Daoy (cell line): ENCODE measurements at places on chromosomes 1 and 21. TPM values are rescaled to one million over a fixed set of nuclear protein-coding genes. Genes with fewer than 3 reads are reported as not detected.

GRCh38 chr1:227450489-227450888 lies 112.9 kb upstream of the ZNF678 start:
- no peak for DNase-seq

DNA sequence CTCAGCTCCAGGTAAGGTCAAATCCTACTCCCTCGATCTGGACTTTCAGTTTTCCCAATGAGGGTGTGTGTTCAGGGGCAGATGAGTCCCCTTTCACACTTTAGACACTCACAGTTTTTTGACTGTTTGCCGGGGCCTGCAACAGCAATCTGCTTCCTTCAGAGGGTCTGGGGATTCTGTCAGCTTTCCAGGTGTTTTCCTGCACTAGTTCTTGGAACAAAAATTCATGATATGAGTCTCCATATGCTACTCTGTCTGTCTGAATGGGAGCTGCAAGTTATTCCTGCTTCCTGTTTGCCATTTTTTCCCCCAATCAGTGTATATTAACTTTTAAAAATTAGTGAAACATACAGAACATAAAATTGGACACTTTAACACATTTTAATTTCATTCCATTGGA lies 24.3 kb downstream of the CYP4B1 start:
- no peak for DNase-seq

GRCh38 chr1:93296555-93297154 lies 49.1 kb upstream of the DR1 start:
- DNase-seq: no peak

GRCh38 chr1:201137579-201138310 lies 10.8 kb upstream of the ASCL5 start:
- peak; percentile 85 for DNase-seq

GRCh38 chr1:201142011-201142848 lies 12.0 kb downstream of the TMEM9 start:
- no peak for DNase-seq

DNA sequence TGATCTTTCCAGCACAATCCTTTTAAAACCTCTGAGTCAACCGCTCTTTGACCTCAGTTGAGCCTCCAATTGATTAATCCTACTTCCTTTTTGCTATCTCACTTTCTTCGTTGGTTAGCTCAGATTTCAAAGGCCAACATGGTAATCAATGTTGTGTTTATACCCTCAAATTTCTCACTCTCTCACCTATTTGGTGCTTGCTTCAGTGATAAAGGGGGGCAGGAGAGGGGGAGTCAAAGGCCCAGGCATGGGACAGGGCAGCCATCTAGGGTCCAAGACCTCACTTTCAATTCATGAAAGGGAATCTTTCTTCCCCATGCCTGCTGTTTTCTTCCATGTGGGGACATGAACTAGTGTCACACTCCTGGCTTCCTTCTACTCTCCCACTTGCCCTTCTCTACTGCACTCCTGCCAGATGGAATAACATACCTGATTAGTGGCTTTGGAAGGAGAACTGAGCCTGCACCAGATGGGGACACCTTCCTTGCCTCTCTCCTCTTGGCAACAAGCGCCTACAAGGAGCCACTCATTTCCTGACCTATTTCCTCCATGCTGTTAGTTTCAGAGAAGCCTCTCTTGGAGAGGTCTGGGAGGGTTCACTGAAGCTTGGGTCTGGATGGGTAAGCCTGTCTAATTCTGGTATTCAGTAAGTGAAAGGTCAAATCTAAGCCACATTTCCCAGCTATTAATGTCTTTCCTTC lies 73.3 kb upstream of the ARHGAP29 start:
- no peak for DNase-seq

The ADCY10 gene
- not detected in 2 replicates for total RNA-seq

DNA sequence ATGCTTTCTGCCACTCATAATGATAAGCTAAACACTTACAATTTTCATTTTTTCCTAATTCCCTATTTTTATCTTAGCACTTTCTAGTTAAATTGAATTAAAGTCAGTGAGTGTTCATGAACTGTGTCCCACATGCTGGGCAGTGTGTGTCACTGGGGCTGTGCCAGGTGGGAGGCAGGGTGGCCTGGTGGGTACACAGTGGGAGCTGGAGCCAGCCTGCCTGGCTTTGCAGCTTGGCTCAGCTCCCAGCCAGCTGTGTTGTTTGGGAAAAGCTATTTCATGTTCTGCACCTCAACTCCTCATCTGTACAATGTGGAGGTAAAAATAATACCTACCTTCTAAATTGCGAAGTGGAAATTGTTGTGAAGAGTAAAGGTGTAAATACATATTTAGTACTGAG lies 238.4 kb downstream of the PLA2G4A start:
- DNase-seq: peak; percentile 34

DNA sequence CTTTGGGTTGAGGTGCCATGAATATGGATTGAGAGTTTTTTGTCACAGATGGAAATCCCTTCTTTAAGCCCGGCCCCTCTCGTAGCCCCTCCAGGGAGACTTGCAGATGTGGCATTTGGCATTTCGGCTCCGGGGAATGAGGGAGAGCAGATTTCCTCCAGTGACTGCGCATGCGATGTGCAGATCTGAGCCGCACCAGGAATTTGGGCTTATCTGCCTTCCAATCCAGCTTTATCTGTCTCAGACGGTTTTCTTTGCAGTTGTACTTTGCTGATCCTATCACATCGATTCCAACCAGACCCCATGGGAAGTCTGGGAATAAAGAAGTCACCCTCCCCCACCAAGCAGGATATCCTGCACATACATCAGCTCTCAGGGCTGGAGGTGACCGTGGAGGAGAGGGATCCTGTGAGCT lies 11.7 kb downstream of the KIF26B start:
- DNase-seq: no peak

- peak; percentile 13 for DNase-seq
These were observed 13.8 kb upstream of the POGZ start for GRCh38 chr1:151472856-151473731.

DNA sequence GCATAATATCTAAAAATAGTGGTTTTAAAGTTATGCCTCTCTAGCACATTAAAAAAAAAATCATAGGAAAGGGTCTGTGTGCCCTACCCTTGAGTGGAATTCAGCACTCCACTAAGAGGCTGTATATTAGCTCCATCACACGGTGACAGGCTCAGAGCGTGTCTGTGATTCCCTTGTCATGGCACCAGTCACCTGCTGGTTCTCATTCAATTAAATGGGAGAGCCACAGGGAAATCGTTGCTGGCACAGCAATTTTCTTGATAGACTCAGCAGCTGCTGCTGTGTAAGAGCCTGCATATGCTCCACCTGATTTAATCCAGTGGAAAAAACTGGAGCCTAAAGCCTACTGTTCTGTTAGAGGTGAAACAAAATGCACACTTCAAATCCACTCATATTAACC lies 9.5 kb downstream of the ATP6V1G3 start:
- DNase-seq: no peak

The KRTAP26-1 gene
- not detected in 2 replicates for total RNA-seq

GRCh38 chr1:245558069-245558468 lies 403.3 kb downstream of the KIF26B start:
- no peak for DNase-seq

DNA sequence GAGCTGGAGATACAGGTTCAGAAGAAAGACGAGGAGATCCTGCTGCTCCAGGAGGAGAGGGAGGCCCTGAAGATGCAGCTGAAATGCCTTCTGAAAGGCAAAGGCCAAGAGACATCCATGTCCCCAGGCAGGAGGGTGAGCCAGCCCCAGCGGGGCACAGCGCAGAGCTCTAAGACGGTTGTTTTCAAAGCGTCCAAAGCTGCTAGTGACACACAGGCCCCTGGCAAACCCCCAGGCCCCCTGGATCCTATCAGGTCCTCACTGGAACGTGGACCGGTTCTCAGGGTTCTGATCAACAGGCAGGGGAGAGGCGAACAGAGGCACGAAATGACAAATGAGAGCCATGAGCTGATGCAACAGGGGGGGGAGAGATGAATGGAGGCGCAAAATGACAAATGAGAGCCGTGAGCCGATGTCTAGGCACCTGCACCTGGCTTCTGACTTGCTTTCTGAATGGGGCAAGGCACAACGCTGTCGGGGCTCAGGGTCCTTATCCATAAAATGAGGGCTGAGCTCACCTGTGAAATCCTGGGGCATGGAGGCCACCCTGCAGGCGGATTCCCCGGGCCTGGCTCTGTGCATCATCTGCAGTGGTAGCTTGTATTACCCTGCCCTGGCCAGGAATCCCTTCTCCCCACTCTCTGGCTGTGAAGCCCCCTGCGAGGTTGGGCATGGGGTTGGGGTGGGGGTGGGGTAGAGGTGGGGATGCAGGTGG lies 9.2 kb downstream of the CCDC27 start:
- no peak for DNase-seq

- DNase-seq: peak; percentile 41
These were observed 156.5 kb upstream of the KLHDC7A start for GRCh38 chr1:18324246-18324645.

DNA sequence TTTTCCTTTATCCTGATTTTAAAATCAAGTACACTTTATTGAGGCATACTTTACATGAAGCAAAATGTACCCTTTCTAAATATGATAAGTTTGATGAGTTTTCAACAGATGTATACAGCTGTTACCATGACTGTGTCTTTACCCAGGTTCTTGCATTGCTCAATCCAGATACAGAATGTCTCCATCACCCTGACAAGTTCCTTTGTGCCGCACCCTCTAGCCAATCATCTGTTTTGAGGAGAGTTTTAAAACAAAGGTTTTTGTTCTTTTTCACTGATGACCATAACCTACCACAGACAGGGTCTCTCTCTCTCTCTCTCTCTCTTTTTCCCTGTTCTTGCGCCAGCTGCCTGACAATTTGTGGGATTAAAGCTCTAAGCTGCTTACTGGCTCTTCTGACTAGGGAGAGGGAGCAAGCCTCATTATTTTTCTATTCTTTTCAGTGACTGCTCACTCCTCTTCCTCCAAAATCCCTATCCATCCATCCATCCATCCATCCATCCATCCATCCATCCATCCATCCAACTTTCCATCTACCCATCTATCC lies 1.2 kb upstream of the KCNE1 start:
- no peak for DNase-seq

GRCh38 chr1:163770265-163770664 lies 448.5 kb downstream of the NUF2 start:
- no peak for DNase-seq

DNA sequence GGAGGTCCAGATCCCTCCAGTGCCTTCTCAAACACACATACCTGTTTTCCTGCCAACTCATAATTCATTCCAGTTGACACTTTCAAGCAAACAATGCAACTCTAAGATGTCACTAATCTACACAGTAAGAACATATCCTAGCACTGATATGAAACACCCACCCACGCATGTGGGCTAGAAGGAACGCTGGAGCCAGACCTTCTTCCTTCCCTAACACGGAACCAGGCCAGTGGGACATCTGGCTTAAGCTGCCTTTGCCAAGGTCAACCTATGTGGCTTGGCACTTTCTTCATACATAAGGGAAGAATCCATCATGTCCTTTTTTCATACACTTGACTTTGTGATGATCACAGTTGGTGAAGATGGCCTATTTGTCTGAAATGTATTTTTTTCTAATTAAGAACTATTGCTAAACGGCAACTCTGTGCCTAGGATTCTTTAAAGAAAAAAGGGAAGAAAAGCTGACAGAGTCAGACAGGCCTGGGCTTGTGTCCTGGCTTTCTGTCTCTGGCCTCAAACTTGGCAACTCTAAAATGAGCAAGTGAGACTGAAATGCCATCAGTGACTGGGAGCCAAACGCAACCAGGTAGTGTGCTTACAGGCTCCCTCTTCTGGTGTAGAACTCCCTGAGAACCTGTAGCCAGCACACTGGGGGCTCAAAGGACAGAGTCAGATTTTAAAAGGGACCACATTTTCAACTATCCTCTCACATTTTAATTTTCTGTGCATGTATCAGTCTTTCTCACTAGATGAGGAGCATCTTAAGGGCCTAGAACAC lies 92.6 kb upstream of the BEND5 start:
- DNase-seq: no peak

DNA sequence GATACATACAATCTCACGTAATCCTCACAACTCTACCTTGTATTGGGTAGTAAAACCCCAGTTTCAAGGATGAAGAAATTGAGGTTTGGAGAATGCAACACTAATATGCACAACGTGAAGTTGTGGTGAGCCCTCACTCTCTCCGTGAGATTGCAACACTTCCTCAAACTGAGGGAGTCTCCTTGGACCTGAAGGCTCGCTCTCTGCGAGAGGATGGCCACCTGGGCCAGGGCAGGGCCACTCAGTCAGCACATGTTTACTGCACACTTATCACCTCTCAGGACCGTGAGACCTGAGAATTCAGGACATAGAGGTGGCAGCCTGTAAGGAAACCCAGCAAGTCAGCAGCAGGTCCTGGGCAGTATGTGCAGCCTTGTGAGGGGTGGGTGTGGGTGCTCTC lies 8.7 kb downstream of the SH3BP5L start:
- DNase-seq: no peak

The KRTAP12-2 gene
- not detected in 2 replicates for total RNA-seq

The RASAL2 gene
- total RNA-seq: 6.2 and 12.2 TPM in 2 replicates

The RAB3B gene
- total RNA-seq: 2.2 and 2.7 TPM in 2 replicates

GRCh38 chr1:37752213-37752582 lies 12.7 kb downstream of the EPHA10 start:
- no peak for DNase-seq

The HIVEP3 gene
- 7.5 and 9.5 TPM in 2 replicates for total RNA-seq

DNA sequence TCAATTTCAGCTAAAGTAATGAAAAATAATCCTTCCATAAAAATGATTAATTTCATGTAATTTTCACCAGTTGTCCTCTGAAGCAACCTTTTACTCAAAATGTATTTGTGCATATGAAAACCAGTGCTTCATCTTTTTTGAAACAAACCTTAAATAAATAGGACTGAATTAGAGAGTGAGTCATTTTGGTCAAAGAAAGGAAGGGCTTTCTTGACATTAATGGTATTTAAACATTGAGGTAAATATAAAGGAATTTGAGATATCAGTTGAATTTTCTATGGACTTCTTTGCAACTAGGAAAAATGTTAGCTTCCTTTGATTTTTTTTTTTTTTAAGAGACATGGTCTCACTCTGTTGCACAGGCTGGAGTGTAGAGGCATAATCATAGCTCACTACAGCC lies 38.7 kb downstream of the SNX7 start:
- no peak for DNase-seq

- DNase-seq: peak; percentile 52
These were observed 686 bp downstream of the ARF1 start for GRCh38 chr1:228082918-228083870.

The SNX7 gene
- total RNA-seq: 75.5 and 81.5 TPM in 2 replicates

GRCh38 chr1:222886878-222887351 lies 72.1 kb downstream of the DISP1 start:
- DNase-seq: no peak

The SYCP1 gene
- not detected in 2 replicates for total RNA-seq

GRCh38 chr1:33119532-33120217 lies 38.7 kb downstream of the AZIN2 start:
- no peak for DNase-seq

The METTL18 gene
- total RNA-seq: 10.4 and 13.0 TPM in 2 replicates
